ENCODE measurements at places on chromosomes 12 and 14.

GRCh38 chr12:14216405-14217294 lies 148.8 kb upstream of the ATF7IP start:
- no peak for DNase-seq

DNA sequence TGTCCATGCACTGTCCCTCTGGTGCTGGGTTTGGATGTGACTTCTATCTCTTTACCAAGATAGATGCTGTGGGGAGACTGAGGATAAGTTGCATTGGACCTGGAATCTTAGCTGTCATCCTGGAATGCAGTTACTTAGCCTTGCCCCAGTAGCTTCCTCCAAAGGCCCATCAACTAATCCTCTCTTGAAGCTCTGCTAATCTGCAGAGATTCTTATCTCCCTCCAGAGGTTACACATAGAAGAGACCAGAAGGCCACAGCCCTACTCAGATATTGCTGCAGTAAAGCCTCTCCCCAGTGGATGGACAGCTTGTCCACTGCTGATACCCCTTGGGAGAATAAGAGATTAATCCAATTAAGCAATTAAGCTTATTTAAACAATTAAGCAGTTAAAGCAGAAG lies 867.2 kb downstream of the BCL11B start:
- no peak for DNase-seq

DNA sequence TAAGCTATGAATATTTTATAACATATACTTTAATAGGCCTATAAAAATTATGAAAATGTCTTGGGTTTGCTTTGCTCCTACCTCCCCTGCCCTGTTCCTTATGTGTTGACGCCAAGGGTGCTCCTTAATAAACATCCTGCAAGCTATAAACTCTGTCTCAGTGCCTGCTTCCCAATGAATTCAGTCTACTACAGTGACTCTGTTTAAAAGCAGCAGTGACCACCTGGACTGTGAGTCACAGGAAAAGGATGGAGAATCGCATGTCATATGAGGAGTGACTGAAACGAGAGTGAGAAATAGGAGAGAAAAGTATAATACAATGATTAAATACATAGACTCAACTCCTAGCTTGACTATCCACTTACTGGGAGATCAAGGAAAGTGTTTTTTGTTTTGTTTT lies 41.1 kb upstream of the CFAP54 start:
- no peak for DNase-seq

DNA sequence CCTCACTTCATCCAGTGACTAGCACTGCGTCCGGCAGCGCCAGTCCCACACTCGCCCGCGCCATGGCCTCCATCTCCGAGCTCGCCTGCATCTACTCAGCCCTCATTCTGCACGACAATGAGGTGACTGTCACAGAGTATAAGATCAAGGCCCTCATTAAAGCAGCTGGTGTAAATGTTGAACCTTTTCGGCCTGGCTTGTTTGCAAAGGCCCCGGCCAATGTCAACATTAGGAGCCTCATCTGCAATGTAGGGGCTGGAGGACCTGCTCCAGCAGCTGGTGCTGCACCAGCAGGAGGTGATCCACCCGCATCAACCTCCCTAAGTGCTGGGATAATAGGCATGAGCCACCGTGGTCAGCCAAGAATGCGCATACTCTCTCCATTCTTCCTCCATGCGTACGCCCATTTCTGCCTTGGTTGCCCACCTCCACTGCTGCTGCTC lies 59.9 kb downstream of the IRF2BPL start:
- DNase-seq = no peak
